ENCODE measurements at places on chromosomes 2 and 18.
A peak's percentile ranks its signal among the peaks of the same experiment; 100 is the strongest.

- DNase-seq, result no peak
Measured at GRCh38 chr18:63775166-63775730, at the start of gene SERPINB7. Gene SERPINB7, plus strand, starts transcription at chr18:63775418. Its CDS starts 6,955 bp downstream, at chr18:63782373.

DNA sequence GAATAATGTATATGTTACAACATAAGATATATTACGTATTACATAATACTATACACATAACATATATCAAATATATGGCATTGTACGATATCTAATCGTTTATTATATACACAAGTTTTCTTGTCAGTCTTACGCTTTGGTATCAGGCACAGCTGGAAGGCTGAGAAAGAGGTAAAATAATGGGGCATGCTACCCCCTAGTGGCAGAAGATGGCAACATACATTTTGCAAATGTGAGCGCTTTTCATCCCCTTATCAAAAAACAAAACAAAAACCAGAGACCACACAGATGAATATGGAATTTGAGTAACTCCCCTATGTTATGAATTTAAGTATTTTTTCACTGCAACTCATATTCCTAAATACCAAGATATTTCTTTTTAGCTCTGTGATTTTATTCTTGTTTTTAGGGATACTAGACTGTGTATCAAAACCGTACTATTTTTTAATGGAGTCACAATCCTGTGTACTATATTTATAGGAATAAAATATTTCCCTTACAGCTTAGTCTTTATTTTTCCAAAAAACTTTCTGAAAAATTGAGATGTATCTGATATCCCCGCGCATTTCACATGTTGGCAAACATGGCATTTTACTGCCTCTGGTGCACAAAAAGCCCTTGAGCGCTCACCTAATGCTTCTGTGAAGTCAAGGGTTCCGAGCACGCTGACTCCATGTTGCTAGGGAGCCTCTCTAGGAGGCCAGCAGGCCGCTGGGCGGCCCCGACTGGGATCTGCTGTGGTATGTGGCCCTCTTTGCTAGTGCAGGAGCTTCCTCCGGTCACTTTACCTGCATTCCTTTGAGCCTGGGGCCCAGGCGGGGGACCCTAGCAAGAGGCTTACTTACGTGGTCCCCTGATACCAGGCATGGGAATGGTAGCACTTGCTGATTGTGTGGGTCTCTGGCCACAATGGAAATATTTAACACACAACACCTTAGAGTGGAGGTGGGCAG, 62.5 kb downstream of the SLC4A3 start:
- DNase-seq, result peak; percentile 31

DNA sequence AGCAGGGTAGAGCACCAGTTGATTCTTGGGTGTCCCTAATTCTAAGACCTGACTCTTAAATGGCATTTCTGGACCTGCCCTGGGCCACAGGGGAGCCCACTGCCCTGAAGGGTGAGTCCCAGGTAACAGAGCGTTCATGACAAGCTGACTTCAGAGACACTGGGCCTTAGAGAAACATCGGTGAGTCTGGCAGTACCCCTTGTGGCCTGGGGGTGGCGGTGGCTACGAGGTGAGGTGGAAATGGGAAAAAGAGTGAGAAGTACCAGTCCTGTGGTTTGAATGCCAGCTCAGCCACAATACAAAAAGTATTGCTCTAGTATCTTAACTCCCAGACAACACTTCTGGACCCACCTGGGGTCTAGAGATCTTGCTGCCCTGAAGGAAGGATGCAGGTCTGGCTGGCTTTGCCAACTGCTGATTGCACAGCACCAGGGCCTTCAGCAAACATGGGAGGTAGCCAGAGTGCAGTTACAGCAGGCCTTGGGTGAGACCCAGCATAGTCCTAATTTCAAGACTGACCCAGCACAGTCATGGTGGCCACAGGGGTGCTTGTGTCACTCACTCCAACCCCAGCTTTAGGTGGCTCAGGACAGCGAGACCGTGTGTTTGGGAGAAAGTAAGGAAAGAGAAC, 44.5 kb downstream of the USP34 start:
- DNase-seq, result no peak

DNA sequence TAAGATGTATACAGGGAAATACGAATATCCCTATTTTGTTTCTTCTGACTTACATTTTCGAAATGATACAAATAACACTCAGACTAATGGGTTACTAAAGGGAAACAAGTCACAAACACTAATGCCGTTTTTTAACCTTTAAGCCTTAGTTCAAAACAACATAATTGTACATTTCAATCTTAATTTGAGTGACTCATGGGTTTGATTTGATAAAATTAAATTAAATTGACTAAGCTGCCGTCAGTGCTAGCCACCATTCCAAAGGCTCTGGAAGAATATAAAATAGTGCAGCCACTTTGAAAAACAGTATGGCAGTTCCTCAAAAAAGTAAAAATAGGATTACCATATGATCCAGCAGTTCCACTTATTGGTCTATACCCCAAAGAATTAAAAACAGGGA, 133.8 kb upstream of the NT5C1B start:
- DNase-seq, result no peak

DNA sequence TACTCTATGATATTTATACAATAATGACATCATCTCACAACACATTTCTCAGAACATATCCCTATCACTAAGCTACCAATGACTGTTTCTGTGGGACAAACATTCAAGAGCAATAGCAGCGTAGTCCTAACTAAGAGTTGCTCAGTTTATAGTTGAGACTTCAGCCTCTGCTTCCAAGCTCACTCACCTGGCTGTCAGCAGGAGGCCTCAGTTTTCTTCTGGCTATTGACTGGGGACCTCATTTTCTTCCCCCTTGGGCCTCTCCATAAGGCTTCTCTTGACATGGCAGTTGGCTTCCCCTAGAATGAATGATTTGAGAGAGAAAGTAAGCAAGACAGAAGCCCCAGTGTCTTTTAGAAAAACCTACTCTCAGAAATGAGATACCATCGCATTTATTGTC, 85.9 kb downstream of the ARMC9 start:
- DNase-seq, result no peak

DNA sequence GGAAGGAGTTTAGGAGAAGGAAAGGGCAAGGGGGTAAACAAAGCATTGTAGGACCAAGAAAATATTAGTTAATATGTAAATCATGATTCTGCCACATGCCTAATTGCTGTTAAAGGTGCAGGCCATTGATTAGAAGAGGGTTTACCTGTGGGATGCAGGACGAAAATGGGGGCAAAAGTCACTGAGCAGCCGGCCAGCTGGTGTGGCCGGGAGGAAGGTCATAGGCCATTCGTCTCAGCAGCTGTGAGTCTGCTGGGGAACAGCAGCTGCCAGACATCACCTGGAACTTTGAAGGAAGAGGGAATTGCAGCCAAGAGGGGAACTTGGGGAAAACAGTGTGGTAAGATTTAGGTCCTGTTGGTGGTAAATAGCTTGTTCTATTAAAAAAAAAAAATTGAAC, 184.4 kb downstream of the DYSF start:
- DNase-seq, result no peak

- DNase-seq, result peak; percentile 71
Measured at GRCh38 chr2:121649149-121649595, at the start of gene CLASP1. Gene CLASP1, minus strand, starts transcription at chr2:121649462. Its CDS starts 43,567 bp downstream, at chr2:121605895.

DNA sequence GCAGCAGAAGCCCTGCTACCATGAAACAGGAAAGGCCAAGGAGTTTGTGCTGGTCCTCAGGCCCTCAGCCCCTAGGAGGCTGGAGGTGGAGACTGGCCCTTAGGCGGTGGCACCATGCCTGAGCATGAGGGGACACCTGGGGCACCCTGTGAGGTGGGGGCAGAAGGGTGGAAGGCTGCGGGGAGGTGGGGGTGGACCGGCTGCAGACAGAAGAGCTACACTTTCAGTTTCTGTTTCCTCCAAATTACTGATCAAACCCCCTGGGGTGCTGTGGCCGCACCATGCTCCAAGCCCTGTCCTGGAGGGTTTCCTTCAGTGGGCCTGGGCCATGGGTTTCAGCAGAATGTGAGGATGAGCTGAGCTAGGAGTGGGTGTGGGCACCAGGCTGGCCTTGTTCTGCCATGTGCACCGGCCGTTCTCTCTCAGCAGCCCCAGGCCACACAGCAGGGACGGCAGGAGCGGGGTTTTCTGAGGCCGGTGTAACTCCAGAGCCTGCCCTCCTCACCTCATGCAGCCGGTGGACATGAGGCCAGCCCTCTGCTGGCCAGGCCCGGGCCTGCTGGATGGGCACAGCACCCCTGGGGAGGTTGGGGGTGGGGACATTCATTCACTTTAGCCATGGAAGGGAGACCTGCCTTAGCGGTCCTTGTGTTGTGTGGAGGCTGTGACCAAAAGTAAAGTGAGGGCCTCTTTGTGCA, 51.5 kb downstream of the PLEKHB2 start:
- no peak for DNase-seq

DNA sequence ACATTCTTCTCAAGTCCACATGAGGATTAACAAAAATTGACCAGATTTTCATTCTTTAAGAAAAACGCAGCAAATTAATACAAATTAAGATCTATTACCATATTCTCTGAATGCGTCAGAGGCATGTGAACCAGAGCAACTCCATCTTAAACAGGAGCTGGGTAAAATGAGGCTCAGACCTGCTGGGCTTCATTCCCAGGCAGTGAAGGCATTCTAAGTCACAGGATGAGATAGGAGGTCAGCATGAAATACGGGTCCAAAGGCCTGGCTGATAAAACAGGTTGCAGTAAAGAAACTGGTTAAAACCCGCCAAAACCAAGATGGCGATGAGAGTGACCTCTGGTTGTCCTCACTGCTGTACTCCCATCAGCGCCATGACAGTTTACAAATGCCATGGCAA, 217.6 kb downstream of the RDH14 start:
- DNase-seq, result no peak

- DNase-seq, result no peak
Measured at GRCh38 chr2:104597942-104598341, 256.0 kb upstream of the POU3F3 start.

- DNase-seq, result no peak
Measured at GRCh38 chr18:60485201-60485600, 112.6 kb upstream of the MC4R start.

GRCh38 chr2:201929281-201930026, 104.2 kb upstream of the FZD7 start:
- DNase-seq, result no peak

- no peak for DNase-seq
Measured at GRCh38 chr2:64678771-64679590, 25.3 kb upstream of the SERTAD2 start.

- DNase-seq, result no peak
Measured at GRCh38 chr18:61676773-61677434, 215.9 kb downstream of the RNF152 start.

- DNase-seq, result no peak
Measured at GRCh38 chr2:237662671-237663093, 35.3 kb downstream of the LRRFIP1 start.

DNA sequence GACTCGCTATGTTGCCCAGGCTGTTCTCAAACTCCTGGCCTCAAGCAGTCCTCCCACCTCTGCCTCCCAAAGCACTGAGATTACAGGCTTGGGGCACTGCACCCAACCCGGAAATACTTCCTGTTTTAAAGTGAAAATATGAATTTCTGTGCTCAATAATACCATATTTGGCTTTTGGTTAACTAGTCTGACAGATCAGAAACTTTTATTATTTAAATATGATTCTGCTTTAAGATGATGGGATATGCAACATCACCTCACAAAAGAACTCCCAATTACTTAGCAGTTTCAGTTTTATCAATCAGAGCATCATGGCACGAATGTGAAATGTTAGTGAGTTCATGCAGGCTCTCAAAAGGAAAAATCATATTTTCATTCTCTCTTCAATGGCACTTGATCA, 120.6 kb downstream of the PTRHD1 start:
- no peak for DNase-seq

DNA sequence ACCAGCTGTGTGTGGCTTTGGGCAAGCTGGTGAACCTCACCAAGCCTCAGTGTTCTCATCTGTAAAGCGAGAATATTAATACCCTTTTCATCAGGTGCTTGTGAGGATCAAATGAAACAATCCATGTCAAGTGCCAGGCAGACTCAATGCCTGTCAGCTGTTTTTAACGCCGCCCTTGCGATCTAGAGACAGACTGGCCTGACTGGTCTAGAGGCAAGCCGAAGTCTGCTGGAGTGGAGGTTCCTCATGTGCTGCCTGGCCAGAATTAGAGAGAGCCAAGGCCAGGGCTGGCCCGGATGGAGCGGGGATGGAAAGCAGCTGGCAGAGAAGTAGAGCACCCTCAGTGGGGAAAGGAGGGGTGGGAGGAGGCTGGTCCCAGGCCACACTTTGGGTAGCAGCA, 74.5 kb upstream of the B3GNT7 start:
- DNase-seq, result no peak

GRCh38 chr2:45739796-45740485, 88.5 kb downstream of the PRKCE start:
- DNase-seq, result no peak

- no peak for DNase-seq
Measured at GRCh38 chr2:100887713-100888495, 68.0 kb downstream of the NPAS2 start.

DNA sequence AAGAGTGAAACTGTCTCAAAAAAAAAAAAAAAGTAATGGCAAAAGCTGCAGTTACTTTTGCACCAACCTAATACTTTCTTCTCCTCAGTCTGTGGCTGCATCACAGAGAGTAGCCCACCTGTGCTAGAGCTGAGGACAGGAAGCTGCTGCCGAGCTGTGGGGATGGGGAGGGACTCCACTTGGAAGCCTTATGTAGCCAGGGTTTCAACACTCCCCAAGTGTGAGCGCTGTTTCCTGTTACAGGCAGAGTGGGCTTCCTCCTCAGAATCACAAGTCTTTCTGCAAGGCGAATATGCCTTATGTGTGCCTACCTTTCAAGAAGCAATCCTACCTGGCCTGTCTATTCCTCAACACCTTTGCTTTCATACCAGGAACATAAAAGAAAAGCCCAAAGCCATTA, 36.3 kb upstream of the CYP27C1 start:
- DNase-seq, result no peak

- DNase-seq, result no peak
Measured at GRCh38 chr2:124026503-124026902, 1.4 kb downstream of the CNTNAP5 start.

DNA sequence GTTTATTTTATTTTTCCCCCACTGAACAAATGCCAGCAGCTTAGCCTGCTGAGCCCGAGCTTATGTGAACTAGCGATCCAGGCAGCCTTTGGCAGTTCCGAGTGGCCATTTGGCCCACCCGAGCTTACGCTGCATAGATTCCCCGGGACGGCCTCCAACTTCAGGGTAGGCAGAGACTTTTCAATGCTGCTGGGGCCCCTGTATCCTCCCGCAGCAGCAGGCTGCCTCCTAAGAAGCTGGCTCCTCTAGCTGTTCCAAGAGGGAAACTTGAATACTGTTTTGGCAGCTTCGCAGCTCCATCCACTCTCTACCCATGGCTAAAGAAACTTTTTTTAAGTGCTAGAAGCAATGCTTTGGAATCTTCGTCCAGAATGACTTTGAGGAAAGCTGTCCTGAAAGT, 295.2 kb downstream of the SS18 start:
- DNase-seq, result no peak

DNA sequence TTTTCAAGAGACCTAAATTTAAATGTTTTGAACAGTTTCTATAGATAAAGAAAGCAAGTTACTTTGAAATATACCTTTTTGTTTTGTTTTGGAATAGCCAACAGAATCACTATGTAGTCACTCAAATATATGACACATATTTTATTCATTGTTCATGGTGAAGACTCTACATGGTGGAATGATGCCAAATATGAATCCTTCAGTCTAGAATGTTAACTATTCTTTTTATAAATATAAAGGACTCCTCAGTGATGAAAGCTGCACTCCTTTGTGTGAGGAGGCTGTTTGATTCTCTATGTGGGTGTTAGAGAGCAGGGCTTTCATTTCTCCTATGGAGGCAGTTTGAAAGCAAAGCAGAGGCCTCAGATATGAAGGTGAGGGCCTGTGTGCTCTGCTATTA, 396.4 kb upstream of the LRRTM1 start:
- DNase-seq, result no peak

- no peak for DNase-seq
Measured at GRCh38 chr2:44314362-44314761, 39.1 kb downstream of the SLC3A1 start.

GRCh38 chr2:164015328-164016123, 279.7 kb upstream of the FIGN start:
- DNase-seq, result no peak
